ENCODE measurements at places on chromosomes 13 and 19.

- no peaks in the 10 kb centered on the region for H3K36me3 ChIP-seq
- no peak overlapping the region for H3K27ac ChIP-seq
- H3K4me1 ChIP-seq, result no peaks in the 10 kb centered on the region
- H3K4me3 ChIP-seq, result no peak overlapping the region
Measured at GRCh38 chr13:50484472-50485113, 358.9 kb downstream of the DLEU7 start.

DNA sequence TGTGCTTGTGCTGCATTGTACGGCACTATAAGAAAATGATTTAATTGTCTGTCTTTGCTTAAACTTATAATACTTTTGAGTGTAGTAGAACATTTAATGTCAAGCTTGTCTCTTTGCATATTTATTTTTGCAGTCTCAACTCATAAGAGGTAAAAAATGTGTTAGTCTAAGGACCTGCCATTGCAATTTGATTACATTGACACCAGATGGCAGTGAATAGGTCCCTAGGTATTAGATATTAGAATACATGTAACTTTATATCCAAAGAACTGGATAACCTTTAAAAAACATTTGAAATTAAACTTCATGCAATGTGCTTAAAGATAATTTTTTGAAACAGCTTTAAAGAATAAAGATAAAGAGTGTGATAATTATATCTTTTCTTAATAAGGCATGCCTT lies 1421.3 kb downstream of the OLFM4 start:
- no peak overlapping the region for H3K4me3 ChIP-seq
- no peak overlapping the region for H3K27ac ChIP-seq
- no peaks in the 10 kb centered on the region for H3K27me3 ChIP-seq
- no peaks in the 10 kb centered on the region for H3K36me3 ChIP-seq
- H3K4me1 ChIP-seq, result no peaks in the 10 kb centered on the region

DNA sequence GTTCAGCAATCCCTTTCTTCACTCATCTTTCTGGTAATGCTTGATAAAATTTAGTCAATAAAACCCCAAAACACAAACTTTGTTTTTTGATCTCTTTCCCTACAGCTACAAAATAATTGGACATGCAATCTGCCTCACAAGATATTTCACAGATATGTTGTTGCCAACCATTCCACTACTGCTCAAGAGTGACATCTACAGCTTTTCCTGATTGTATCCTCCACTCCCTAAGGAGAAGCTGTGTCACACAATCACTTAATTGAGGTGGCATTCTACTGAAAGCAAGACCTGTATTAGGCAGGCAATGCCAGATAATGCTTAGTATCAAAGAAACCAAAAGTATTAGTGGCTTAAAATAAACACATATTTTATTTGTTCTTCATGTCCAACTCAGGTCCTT lies 1646.2 kb upstream of the SPRY2 start:
- no peak overlapping the region for H3K27ac ChIP-seq
- DNase-seq, result no peak
- H3K36me3 ChIP-seq, result no peaks in the 10 kb centered on the region
- no peaks in the 10 kb centered on the region for H3K4me1 ChIP-seq

- no peak overlapping the region for H3K27ac ChIP-seq
- DNase-seq, result no peak
- H3K4me1 ChIP-seq, result peaks cover 15% of the 10 kb centered on the region
- H3K4me3 ChIP-seq, result no peak overlapping the region
- no peaks in the 10 kb centered on the region for H3K27me3 ChIP-seq
- H3K36me3 ChIP-seq, result no peaks in the 10 kb centered on the region
Measured at GRCh38 chr19:35151273-35152065, 3.1 kb upstream of the FXYD5 start.

- no peak overlapping the region for H3K4me3 ChIP-seq
- DNase-seq, result no peak
- peaks cover 4% of the 10 kb centered on the region for H3K4me1 ChIP-seq
- no peak overlapping the region for H3K27ac ChIP-seq
- H3K27me3 ChIP-seq, result no peaks in the 10 kb centered on the region
- no peaks in the 10 kb centered on the region for H3K36me3 ChIP-seq
Measured at GRCh38 chr19:48571378-48572162, 19.6 kb downstream of the SULT2B1 start.

DNA sequence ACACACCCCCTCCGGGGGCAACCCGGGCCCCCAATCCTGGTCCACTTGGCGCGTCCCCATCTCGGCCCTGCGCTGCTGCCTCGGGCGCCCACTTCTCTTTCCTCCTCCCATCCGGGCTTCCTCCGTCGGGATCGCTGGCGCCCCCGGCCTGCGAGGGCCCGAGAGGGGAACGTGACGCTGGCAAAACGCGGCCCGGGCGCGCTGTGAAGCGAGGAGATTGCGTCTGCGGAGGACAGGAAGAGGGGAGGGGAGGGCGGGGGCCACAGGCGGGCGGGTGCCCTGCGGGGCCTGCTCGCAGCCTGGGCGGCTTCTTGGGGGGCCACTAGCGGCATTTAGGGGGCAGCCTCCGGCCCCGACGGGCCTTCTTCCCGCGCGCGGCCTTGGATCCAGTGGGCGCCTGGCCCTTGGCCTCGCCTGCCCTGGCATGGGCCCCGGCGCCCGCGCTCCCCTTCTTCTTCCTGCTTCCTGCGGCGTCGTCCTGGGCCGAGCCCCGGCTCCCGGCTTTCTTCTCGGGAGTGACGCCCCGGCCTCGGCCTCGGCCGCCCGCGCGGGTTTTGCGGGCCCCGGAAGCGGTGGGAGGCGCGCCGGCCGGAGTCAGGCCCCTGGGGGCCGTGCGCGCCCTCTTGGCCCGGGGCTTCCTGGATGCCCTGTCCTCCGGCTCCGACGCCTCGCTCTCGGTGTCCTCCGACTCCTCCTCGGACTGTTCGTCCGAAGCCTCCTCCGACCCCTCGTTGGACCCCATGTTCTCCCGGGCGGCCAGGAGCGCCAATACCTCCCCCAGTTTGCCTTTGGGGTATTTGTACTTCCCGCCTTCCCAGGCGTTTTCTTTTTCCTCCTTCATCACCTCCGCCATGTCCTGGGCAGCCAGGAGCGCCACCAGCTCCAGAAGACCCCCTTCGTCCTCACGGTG lies 2.2 kb downstream of the PNMA8B start:
- H3K27ac ChIP-seq, result peak overlapping the region; percentile 14
- peaks cover 15% of the 10 kb centered on the region for H3K4me1 ChIP-seq
- H3K4me3 ChIP-seq, result peak overlapping the region; percentile 65
- no peaks in the 10 kb centered on the region for H3K27me3 ChIP-seq
- no peaks in the 10 kb centered on the region for H3K36me3 ChIP-seq

DNA sequence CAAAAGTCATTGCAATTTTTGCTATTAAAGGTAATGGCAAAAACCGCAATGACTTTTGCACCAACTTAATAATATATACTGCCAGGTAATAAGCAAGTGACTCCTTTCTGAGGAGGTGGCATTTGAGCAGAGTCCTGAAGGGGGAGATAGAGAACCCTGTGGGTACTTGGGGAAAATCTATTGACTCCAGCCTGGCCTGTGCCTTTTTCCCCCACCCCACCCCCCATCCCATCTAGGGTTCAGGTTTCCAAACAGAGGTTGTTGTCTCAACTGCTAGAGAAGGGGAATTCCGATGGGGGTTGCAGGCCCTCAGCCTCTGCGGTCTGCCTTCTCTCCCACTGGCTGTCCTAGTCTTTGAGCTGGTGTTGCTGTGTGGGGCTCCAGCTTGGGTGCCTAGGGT lies 11.5 kb downstream of the S1PR2 start:
- no peaks in the 10 kb centered on the region for H3K27me3 ChIP-seq
- no peak for DNase-seq
- no peaks in the 10 kb centered on the region for H3K4me1 ChIP-seq
- no peak overlapping the region for H3K4me3 ChIP-seq
- H3K36me3 ChIP-seq, result peaks cover 13% of the 10 kb centered on the region
- no peak overlapping the region for H3K27ac ChIP-seq

GRCh38 chr13:26342898-26343297 lies 89.0 kb downstream of the CDK8 start:
- no peak overlapping the region for H3K27ac ChIP-seq
- no peaks in the 10 kb centered on the region for H3K4me1 ChIP-seq
- H3K4me3 ChIP-seq, result no peak overlapping the region
- no peaks in the 10 kb centered on the region for H3K27me3 ChIP-seq
- DNase-seq, result no peak

- no peak for DNase-seq
- no peak overlapping the region for H3K27ac ChIP-seq
- H3K4me3 ChIP-seq, result no peak overlapping the region
- H3K36me3 ChIP-seq, result no peaks in the 10 kb centered on the region
- no peaks in the 10 kb centered on the region for H3K4me1 ChIP-seq
- H3K27me3 ChIP-seq, result no peaks in the 10 kb centered on the region
Measured at GRCh38 chr13:22143671-22144070, 472.8 kb downstream of the FGF9 start.

GRCh38 chr19:10227026-10227971 lies 3.8 kb downstream of the S1PR2 start:
- H3K36me3 ChIP-seq, result peaks cover 13% of the 10 kb centered on the region
- peaks cover 3% of the 10 kb centered on the region for H3K4me1 ChIP-seq
- peak overlapping the region; percentile 62 for H3K27ac ChIP-seq
- H3K27me3 ChIP-seq, result no peaks in the 10 kb centered on the region

DNA sequence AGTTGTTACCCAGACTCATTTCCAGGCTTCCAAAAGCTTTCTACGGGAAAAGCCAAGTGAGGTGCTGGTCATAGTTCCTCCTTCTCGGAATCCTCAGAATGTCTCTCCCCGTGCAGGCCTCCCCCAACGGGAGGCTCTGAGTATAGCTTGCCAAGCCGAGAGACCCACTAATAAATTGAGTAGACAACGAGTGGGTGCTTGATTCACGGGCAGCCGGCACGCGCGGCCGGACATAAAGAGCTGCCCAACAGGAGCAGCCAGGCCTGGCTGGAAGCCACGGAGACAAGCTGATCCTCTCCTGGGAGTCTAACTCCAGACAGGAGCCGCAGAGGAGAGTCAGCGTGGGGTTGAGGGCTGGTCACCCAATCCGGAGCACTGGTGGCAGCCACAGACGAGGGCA lies 43.4 kb upstream of the MEDAG start:
- DNase-seq, result peak; percentile 88
- peaks cover 3% of the 10 kb centered on the region for H3K4me1 ChIP-seq
- no peak overlapping the region for H3K4me3 ChIP-seq
- no peaks in the 10 kb centered on the region for H3K27me3 ChIP-seq
- H3K36me3 ChIP-seq, result no peaks in the 10 kb centered on the region
- peak overlapping the region; percentile 97 for H3K27ac ChIP-seq

GRCh38 chr13:105255472-105255871 lies 1280.0 kb downstream of the EFNB2 start:
- no peaks in the 10 kb centered on the region for H3K4me1 ChIP-seq
- no peaks in the 10 kb centered on the region for H3K36me3 ChIP-seq
- H3K4me3 ChIP-seq, result no peak overlapping the region
- no peak for DNase-seq
- H3K27me3 ChIP-seq, result no peaks in the 10 kb centered on the region

DNA sequence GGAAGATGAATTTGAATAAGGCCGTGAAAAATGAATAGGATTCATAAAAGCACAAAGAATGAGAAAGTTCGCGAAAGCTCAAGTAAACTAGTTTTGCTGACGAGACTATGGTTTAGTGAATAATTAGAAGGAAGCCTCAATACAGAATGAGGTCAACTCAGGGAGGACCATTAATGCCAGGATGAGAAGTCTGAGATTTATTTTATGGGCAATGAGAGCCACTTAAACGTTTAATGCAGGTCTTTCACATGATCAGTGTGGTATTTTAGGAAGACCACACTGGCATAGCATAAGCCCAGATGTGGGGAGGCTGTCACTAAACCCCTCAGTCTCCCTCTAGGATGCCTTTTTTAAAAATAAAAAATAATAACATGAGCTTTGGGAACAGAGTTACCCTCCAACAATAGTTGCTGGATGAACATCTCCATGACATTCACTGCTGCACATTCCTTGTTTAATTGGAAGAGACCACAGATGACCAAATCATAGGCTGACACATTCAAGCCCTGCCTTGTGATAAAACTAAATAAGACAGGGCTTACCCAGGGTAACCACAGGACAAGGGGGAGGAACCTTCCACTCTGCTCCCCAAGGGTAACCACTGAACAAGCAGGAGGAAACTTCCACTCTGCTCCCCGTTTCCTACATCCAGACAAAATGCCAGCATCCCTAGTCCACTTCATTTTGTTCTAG lies 43.6 kb upstream of the LSM14A start:
- no peak overlapping the region for H3K4me3 ChIP-seq
- no peak overlapping the region for H3K27ac ChIP-seq
- peaks cover 1% of the 10 kb centered on the region for H3K4me1 ChIP-seq
- DNase-seq, result no peak
- no peaks in the 10 kb centered on the region for H3K36me3 ChIP-seq
- no peaks in the 10 kb centered on the region for H3K27me3 ChIP-seq

DNA sequence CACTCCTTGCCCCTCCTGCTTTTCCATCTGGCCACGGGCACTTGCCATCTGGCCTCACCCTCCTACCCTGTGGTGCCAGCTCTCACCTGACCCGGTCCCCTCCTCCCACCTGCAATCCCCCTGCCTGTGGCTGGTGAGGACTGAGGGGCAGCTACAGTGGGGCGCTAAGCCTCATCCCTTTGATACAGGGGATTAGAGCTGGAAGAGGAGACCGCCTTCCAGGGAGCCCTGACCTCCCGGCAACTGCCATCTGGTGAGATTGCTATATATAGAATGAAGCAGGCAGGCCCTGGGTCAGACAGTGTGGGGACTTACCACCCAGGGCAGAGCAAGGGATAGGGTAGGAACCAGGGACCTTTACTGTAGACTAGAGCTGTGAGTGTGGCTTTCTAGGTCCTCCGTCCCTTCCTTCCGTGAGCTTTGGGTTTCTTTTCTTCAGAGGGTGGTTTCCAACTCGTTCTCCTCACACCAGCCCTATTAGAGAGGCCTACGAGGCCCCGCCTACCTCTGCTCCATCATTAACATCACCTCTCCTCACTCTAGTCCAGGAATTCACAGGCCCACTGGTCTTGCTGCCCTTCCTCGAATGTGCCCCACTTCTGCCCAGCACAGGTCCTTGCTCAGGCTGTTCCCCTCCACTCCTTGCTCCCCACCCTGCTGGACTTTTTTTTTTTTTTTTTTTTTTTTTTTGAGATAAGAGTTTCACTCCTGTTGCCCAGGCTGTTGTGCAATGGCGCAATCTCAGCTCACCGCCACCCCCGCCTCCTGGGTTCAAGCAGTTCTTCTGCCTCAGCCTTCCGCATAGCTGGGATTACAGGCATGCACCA lies 7.7 kb downstream of the KASH5 start:
- no peaks in the 10 kb centered on the region for H3K27me3 ChIP-seq
- no peak overlapping the region for H3K27ac ChIP-seq
- no peaks in the 10 kb centered on the region for H3K4me1 ChIP-seq
- H3K36me3 ChIP-seq, result no peaks in the 10 kb centered on the region

DNA sequence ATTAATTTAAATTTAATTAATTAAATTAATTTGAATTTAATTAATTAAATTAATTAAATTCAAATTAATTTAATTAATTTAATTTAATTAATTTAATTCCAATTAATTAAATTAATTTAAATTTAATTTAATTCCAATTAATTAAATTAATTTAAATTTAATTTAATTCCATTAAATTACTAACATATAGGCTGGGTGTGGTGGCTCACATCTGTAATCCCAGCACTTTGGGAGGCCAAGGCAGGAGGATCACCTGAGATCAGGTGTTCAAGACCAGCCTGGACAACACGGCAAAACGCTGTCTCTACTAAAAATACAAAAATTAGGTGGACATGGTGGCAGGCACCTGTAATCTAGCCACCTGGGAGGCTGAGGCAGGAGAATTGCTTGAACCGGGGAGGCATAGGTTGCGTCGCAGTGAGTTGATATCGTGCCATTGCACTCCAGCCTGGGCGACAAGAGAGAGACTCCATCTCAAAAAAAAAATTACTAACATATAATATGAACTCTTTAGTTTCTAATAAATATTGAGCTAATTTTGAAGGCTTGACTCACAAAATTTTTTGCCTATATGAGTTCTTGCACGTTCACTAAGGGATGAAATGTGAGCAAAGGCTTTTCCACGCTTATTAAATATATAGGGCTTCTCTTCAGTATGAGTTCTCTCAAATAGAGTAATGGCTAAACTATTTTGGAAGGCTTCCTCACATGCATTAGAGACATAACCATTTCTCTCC lies 9.0 kb upstream of the USP29 start:
- H3K4me3 ChIP-seq, result no peak overlapping the region
- H3K4me1 ChIP-seq, result no peaks in the 10 kb centered on the region
- H3K27ac ChIP-seq, result no peak overlapping the region
- no peaks in the 10 kb centered on the region for H3K27me3 ChIP-seq
- no peaks in the 10 kb centered on the region for H3K36me3 ChIP-seq
- no peak for DNase-seq
